SHP77 (cell line): ENCODE measurements at places on chromosomes 6 and 20.

GRCh38 chr20:50645253-50646068, 45.9 kb downstream of the RIPOR3 start:
- no peak for DNase-seq

DNA sequence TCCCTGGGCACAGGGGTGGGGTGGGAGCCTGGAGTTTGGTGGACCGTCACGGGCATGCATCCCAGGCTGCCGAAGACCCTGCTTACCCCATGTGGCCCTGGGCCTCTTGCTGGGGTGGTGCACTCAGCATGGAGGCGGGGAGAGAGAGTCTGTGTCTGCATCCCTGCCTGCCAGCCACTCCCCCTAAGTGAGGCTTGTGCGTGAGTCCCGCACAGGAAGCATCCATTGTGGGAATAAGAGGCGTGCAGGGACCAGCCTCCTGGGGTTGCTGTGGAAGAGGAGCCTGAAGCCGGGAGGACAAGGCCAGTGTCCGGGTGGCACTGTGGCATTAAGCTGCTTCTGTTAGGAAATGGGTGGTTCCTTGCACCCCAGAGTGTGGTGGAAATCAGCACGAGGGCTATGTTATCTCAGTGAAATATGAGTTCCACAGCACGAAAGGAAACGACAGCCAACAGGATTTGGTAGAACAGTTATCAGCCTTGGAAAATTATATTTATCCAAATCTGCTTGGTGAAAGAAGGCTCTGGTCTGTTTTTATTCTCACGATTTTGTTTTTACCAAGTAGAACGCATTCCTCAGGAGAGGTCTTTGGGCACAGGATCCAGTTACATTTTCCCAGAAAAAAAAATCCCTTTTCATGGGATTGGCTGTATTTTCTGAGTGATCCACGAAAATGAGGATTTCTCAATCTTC, 35.7 kb downstream of the CDH4 start:
- no peak for DNase-seq

DNA sequence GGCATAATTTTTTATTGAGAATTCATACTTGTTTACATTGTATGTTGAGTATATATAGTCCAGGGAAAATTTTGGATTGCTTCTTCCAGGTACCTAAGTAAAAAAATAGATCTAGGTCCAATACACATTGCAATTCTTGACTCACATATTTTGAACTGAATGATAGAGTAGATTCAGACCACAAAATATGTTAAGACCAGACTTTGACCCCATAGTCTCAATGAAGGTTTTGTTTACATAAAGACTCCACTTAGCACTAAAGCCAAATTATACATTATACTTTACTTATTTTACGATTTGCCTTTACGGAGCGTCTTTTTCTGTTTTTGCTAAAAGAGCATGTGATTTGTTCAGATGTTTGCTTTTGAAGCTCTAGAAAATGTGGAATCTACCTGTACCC, 144.1 kb upstream of the PTCHD4 start:
- no peak for DNase-seq

DNA sequence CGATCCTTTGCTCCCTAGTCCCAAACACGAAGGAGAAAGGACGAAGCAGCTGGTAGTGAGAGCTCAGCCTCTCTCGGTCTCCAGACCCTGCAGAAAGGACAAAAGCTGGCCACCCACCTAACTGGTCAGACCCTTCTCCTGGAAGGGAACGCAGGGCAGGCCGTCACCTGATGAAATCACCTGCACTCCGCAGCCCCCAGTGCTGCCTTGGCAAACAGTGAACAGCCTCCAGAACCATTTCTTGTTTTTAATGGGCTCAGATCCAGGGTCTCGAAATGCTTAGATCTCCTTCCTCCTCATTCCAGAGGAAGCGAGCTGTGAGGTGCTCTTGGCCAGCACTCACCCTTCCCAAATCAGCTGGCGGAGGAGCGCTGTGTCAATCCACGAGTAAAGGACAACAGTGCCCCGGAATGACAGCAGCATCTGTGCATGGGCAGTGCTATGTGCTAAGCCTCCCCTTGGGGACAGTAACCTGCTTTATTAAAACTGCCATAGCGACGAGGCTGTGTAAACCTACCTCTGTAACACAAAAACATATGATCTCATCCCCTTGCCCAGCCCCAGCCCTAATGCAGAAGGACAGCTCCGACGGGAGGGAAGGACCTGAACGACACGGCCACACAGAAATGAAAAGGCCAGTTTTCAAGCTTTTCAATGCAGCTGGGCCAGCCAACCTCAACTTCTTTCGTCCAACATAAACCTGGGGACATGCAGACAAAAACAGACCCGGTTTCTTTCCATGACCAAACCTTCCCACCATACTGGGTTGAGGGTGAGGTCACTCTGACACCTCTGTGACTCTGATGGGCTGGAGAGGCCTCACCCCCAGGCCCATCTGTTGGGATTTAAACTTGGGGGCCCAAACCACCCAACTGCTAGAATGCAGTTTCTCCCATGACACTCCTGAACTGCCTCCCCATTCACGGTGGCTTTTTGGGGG, 43.3 kb downstream of the SULF2 start:
- peak; percentile 18 for DNase-seq

GRCh38 chr20:35368666-35369423, 42.9 kb downstream of the UQCC1 start:
- DNase-seq = no peak

GRCh38 chr6:14361297-14361696, 243.7 kb downstream of the CD83 start:
- no peak for DNase-seq

GRCh38 chr20:49790077-49790798, 22.4 kb upstream of the SLC9A8 start:
- DNase-seq = no peak

DNA sequence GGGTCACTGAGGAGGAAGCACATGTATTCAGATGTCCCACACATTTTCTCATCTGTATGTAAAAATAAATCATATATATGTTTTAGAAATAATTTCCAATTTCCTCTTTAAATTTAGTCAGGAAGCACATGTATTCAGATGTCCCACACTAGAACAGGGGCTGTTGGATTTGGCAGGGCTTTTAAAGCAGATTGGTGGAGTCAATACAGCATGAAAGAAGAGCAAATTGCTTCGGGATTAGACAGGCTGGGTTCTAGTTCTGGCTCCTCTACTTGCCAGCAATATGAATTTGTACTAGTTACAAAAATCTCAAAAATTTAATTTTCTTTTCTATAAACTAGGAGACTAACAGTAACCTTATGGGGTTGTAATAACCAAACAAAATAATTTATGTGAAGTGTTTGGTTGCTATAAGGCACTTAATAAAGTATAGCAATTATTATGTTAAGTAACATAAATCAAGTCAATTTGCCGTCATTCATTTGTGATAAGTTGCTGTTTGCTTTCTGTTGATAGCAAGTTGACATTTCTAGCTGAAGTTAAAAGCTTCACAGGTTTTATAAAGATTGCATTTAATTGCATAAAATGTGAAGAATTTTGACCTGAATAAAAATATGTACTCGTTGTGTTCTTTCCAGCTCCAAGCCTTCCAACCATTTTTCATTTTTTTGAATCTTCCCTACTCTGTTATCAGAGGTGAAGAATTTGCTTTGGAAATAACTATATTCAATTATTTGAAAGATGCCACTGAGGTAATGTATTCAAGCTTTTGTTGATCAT, 88.9 kb downstream of the CD109 start:
- DNase-seq = no peak

DNA sequence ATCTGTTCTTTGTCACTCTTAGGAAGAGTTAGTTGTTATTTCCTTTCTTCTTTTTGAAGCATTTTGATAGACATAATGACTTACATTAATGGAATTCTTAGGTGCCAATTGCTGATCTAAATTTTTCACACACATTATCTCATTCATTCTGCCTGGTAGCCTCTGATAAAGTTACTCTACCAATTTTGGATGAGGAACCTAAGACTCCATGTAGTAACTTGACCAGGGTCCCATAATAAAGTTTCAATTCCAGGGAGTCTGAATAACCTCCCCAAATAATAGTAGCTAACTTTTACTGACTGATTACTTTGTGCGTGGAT, 73.2 kb upstream of the CITED2 start:
- no peak for DNase-seq

DNA sequence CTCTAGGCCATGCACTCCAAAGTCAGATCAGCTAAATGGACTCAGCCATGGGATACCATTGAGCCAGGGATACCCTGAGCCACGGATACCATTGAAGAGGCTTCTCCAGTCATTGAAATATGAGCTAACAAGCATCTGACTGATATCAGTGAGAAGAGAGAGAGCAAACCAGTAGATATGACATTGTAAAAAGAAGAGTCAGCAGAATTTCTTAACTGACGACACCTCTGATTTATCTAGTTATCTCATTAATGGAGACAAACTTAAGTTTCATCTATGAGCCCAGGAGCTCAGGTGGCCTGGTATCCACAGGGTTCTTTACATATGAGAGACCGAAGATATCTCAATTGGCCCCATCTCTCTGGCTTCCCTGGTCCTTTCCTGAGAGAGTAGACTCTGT, 140.6 kb downstream of the TBC1D7 start:
- DNase-seq = no peak

DNA sequence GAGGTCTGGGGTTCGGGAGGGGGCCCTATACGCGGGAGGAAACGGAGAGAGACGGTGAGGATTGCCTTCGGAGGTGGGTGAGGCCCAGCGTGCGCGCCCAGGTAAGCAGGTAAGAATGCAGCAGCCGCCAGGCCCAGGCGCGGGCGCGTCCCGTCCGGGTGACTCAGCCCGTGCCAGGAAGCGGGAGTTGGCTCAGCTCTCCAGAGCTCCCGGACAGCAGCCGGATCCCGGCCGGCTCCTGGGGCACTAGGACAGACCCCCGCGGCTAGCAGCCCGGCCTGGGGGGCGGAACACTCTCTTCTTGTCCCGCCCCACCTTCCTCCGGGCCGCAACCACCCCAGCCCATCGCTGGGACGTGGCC, 1.5 kb upstream of the MDFI start:
- no peak for DNase-seq
